LHCN-M2 (cell line): ENCODE measurements at places on chromosomes 5 and 9.
A peak's percentile ranks its signal among the peaks of the same experiment; 100 is the strongest.

- peak; percentile 20 for DNase-seq
Measured at GRCh38 chr9:91428436-91428835, 4.8 kb upstream of the NFIL3 start.

DNA sequence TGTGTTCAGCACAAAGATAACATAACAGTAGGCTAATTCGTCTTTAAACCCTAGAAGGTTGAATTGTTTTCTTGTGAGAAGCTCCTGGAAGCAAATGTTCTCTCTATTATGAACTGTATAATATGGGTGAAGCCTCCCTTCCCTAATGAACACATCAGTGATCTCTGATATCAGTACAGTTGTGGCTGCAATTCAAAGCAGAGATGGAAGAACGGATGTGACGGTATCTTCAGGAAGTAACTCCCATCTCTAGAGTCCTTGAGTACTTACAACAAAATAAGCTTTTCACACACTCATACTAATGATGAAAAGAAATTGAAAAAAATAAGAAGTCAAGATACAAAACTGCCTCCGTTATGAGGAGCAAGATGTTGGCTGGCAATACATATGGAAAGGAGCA lies 4.5 kb downstream of the HCN1 start:
- DNase-seq, result no peak

DNA sequence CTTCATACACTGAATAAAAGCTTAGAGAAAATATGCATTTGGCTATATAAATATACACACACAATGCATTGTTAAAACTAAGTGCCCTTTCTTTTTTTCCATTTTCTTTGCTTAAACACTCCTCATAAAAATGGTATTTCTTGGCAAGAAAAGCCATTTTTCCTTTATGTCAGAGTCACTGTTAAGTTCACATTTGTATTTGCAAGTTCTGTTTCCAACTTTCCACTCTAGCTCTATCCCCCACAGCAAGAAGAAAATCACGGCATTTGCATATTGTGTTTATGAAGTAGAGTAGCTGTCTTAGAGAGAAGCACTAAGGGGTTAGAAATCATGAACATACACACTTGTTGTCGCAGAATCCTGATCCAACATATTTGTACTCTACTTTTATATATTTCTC lies 662.1 kb upstream of the MEF2C start:
- no peak for DNase-seq

- peak; percentile 14 for DNase-seq
Measured at GRCh38 chr5:141186897-141187512, at the start of gene PCDHB9. PCDHB9 (plus strand) TSS chr5:141187161; CDS start chr5:141187319, 158 bp downstream.

DNA sequence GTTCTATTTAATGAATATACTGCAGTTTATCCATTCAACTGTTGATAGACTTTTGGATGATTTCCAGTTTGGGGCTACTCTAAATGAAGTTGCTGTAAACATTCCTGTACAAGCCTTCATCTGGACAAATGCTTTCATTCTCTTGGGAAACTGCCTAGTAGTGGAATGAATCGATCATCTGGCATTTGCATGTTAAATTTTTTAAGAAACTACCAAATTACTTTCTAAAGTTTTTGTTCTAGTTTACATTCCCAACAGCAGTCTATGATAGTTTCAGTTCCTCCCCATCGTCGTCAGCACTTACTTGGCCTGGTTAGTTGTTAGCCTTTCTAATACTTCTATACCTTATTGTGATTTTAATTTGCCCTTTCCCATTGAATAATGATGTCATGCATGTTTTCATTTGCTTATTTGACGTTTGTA lies 306.3 kb downstream of the FER start:
- no peak for DNase-seq

GRCh38 chr9:113177251-113177650 lies 26.4 kb downstream of the SLC31A2 start:
- DNase-seq, result no peak

GRCh38 chr5:34639852-34640626 lies 16.1 kb upstream of the RAI14 start:
- peak; percentile 30 for DNase-seq
